ENCODE measurements at places on chromosomes 1 and 21.

- DNase-seq: no peak
Observed at GRCh38 chr1:58436615-58437297, 109.8 kb downstream of the OMA1 start.

GRCh38 chr1:217052626-217053025 lies 329.4 kb upstream of the ESRRG start:
- no peak for DNase-seq

DNA sequence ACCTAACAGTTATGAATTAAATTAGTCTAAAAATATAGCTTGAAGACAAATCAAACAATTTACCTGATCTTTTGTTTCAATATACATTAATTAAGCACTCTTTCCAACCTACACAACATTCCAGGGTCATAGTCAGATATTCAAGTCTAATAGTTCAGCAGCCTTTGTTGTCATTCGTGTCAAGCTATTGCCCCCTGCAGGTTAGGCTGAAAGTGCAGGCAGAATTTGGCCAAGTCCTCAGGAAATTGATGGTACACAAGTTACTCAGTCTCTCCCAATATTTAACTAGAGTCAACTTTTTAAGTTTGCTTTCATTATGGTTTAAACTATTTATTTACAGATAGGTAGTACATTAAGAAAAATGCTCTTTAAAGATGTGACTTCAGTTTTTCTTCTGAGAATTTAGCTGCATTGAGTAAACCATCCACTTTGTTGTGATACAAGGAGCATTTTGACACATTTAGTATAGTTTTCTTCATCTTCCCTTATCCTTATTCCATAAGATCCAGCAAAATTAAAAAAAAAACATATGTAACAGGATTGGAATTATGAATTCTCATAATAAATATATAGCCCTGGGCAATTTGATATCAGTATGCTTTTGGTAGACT lies 130.3 kb upstream of the DPYD start:
- DNase-seq: no peak

DNA sequence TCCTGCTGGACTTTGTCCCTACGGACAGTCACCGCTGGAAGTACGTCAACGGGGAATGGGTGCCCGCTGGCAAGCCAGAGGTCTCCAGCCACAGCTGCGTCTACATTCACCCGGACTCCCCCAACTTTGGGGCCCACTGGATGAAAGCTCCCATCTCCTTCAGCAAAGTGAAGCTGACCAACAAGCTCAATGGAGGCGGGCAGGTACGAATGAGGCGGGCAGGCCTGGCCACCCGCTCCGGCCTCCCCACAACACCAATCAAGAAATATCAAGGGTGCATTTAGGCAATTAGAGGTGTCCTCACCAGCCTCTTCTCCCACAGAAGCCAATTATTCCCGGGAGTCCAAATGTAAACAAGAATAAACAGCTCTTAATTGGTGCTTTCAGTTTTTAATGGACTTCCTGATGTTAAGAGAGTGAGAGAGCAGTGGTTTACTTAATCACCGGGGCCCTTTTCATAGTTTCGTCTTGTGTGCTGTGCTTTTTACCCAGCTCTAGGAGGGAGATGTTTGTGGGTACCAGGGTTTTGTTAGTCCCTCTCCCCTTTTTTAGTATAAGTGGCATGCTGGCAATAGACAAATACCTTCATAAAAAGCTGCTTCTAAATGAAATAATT lies 10.7 kb downstream of the TBX19 start:
- no peak for DNase-seq

GRCh38 chr1:232057217-232057895 lies 430.8 kb downstream of the DISC1 start:
- DNase-seq: no peak

DNA sequence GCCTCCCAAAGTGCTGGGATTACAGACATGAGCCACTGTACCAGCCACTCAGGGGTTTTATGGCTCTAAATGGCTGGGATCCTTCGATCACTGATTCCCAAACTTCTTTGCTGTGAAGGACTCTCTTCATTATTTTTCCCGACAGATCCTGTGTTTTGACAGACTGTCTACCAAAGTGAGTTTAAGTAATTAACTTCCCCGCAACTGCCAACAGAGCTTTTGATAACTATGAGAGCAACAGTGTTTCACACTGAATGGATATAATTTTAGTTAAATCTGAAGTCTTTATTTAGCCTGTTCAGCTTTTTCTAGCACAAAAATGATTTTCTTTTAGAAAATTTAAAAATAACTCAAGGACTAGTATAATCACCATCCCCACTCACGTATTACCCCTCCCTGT lies 12.6 kb upstream of the RABIF start:
- no peak for DNase-seq

- no peak for DNase-seq
Observed at GRCh38 chr1:41486371-41487125, 2.1 kb upstream of the EDN2 start.

- no peak for DNase-seq
Observed at GRCh38 chr21:41615613-41616012, 107.7 kb upstream of the TMPRSS2 start.

GRCh38 chr1:96424877-96425276 lies 296.7 kb upstream of the PTBP2 start:
- no peak for DNase-seq

GRCh38 chr1:38926091-38926490 lies 15.5 kb downstream of the RHBDL2 start:
- no peak for DNase-seq

- DNase-seq: no peak
Observed at GRCh38 chr1:14011132-14011531, 311.1 kb downstream of the PRDM2 start.

DNA sequence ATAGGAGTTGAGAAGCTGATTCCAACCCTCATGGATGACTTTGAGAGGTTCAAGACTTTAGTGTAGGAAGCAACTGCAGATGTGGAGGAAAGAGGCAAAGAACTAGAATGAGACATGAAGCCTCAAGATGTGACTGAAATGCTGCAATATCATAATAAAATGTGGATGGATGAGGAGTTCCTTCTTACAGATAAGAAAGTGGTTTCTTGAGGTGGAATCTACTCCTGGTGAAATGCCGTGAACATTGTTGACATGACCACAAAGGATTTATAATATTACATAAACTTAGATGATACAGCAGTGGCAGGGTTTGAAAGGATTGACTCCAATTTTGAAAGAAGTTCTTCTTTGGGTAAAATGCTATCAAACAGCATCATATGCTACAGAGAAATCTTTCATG lies 28.8 kb downstream of the LTN1 start:
- no peak for DNase-seq

GRCh38 chr1:206472454-206472853 lies 2.2 kb downstream of the IKBKE start:
- DNase-seq: no peak

GRCh38 chr1:31400393-31400792 lies 12.6 kb upstream of the SERINC2 start:
- no peak for DNase-seq

Measured in GM12891 (cell line).